ENCODE measurements at places on chromosomes 12 and 14.

GRCh38 chr14:38291681-38292467, 36.0 kb upstream of the CLEC14A start:
- DNase-seq: no peak

DNA sequence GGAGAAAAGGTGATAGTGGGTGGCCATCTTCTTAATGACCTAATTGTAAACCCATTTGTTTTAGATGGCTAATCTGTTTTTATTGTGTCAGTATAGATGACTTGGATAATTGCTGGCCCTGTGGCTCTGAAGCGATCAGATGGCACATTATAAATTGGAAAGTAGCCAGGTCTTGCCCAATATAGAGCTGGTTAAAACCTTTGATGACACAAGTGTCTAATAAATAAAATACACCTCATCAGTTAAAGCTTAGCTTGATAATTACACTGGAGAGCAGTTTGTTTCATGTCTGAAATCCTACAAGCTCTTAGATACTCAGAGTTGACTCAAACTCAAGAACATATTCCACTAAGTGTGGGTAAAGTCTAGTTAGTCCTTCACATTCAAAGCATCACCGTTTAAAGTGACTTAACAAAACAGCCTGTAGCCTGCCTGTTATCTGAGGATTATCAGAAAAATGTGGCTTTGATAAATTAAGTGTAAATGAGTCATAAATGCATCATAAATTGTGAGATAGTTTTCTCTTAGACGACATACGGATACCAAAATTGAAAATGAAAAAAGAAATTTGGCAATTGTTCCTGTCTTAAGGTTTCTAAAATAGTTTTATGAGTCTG, 280.9 kb downstream of the LRIG3 start:
- no peak for DNase-seq

GRCh38 chr12:104493496-104493895, 36.7 kb downstream of the CHST11 start:
- no peak for DNase-seq

DNA sequence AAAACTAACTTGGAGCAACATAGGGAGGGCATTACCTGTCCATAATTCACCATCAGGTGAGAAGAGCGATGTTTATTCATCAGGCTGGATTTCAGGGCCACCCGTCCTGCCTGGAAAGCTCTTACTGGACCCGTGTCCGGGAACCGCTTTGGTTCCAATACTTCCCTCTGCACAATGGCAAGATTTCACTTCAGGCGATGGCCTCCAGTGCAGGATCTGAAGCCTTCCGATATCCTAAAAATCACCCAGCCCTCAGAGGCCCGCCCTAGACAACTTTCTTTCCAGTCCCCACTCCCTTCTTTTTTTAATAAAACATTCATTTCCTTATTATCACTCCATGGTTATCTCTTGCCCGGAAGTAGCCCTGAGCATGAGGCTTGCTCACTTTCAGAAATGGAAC, 92.5 kb downstream of the BCL11B start:
- no peak for DNase-seq

- no peak for DNase-seq
Observed at GRCh38 chr14:94677213-94677612, 65.0 kb downstream of the SERPINA3 start.

GRCh38 chr12:100127766-100128511, 14.7 kb downstream of the BLTP3B start:
- peak; percentile 43 for DNase-seq

DNA sequence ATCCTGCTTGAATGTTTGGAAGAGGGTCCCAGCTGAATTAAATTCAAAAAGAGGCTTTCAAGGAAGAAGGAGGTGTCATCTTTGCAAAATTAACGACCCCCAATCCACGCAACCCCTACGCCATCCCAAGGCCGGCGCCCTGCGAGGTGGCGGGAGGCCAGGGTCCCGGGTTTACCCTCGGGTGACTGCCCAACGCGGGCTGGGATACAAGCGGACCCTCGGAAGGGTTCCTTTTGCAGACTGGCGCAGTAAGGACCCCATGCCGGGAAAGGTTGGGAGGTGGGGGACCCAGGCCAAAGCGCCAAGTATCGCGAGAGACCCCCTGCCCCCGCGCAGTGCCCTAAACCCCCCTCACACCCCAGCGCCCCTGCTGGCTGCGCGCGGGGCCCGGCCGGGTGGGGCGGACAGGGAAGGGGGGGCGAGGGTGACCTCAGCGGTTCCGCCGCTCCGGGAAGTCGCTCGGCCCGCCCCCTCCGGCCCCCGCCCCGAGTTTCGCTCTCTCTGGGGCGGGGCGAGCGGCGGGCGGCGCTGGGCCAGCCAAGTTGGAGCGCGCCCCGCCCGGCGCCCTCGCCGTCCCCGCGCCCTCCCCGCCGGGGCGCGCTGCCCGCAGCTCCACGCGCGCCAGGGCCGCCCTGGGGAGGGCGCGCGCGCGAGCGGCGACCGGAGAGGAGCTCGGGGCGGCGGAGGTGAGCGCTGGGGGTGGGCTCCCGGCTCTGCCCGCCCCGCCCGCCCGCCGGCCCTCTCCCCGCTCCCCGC, 708 bp upstream of the ZBTB42 start:
- no peak for DNase-seq

- no peak for DNase-seq
Observed at GRCh38 chr12:3869865-3870264, 3.3 kb downstream of the PARP11 start.

DNA sequence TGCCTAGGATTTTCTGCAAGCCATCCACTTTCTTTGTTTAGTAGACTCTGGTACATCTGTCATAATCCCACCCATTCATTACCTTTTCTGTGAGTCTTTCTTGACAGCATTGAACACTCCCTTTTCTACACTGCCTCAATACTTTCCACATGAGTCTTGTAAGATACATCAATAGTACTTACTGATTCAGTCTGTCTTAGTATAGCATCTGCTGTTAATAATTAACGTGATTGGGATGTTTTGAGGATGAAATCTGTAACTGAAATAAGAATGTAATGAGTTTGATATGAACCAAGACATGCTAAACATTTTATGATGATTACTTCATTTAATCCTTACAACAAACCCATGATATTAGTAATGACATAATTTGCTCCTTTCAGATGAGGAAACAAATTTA, 196.2 kb upstream of the FOXG1 start:
- no peak for DNase-seq

- peak; percentile 70 for DNase-seq
Observed at GRCh38 chr12:25830456-25830855, 128.0 kb upstream of the RASSF8 start.

GRCh38 chr12:112466011-112466422, 47.3 kb downstream of the PTPN11 start:
- no peak for DNase-seq

DNA sequence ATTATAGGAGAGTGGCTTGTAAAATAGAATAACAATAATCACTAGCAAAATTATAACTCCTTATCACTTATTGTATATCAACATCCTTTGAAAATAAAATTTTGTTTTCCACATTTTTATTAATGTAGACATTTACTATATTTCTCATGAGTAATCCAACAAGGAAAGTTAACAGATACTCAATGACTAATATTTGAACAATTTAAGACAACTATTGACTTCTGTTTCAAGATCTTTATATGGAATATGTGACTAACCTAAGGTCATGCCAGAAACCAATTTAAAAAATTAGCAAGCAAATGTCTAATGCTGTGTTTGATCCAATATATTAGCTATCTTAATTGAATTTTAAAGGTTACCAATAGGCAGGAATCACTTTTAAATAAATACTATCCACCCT, 638.5 kb upstream of the FLRT2 start:
- no peak for DNase-seq

GRCh38 chr14:34043627-34044372, 92.9 kb upstream of the EGLN3 start:
- DNase-seq: no peak

DNA sequence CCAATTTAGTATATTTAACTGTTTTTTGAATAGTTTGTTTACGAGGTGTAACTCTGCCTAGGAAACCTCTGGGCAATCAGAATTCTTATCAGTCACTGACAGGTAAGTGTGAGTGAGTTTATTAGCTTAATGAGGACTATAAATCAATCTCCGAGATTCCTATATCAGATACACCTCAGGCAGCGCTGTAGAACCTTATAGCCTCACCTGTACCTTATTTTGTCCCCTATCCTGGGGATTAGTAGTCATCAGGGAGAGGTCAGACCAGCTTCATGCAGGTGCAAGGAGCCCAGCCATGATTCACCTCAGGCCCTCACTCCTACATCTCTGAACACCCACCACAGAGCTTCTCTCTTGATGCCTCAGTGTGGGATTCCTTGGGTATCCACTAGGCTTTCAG, 256.0 kb downstream of the KTN1 start:
- DNase-seq: no peak

DNA sequence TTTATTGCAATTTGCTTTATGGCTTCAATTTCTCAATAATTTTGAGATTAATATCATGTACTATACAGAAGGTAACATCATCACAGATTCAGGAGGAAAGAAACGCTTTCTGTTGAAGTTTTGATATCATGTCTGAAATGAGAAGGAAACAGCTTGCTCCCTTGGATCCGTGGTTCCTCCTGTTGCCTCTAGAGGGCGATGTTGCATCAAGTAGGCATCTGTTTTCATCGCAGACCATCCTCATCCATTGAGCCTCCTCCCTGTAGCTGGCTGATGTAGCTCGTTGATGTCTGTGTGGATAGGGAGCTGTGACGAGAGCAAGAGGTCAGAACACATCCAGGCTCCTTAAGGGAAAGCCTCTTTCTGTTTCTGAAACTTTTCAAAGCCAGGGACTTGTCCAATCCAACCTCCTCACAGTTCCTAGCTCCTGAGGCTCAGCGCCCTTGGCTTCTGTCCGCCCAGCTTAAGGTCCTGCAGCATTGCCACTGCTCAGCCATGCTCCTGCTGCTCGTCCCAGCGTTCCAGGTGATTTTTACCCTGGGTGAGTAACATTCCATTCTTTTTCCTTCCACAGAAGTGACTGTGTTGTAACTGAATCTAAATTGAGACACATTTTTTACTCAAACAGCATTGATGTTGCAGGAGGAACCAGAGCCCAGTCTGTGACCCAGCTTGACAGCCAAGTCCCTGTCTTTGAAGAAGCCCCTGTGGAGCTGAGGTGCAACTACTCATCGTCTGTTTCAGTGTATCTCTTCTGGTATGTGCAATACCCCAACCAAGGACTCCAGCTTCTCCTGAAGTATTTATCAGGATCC, 304.8 kb upstream of the OR4E1 start:
- DNase-seq: no peak

GRCh38 chr12:53577941-53578352, 48.2 kb downstream of the ATF7 start:
- no peak for DNase-seq

GRCh38 chr12:2644683-2645405, 149.9 kb upstream of the FKBP4 start:
- DNase-seq: no peak

- DNase-seq: no peak
Observed at GRCh38 chr12:97359021-97359690, 103.4 kb upstream of the RMST start.

- no peak for DNase-seq
Observed at GRCh38 chr12:29072631-29073030, 76.4 kb upstream of the FAR2 start.

DNA sequence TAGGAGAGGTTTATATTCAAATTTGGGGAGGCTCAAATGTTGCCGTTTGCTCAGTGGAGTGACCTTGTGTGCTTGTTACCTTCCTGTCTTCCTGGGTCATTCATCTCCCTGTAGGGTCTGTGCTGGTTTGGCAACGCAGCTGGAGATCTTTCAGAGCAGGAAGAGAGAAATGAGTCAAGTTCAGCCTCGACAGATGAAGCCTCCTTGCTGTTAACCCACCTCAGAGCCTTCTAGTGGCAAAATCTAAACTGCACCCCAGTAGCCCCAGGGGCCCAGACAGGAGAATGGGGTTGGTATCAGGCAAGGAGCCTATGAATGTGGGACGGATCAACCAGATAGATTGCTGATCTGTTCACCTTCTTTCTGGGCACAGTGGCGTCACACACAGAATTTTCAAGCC, 999.3 kb downstream of the VRK1 start:
- no peak for DNase-seq

DNA sequence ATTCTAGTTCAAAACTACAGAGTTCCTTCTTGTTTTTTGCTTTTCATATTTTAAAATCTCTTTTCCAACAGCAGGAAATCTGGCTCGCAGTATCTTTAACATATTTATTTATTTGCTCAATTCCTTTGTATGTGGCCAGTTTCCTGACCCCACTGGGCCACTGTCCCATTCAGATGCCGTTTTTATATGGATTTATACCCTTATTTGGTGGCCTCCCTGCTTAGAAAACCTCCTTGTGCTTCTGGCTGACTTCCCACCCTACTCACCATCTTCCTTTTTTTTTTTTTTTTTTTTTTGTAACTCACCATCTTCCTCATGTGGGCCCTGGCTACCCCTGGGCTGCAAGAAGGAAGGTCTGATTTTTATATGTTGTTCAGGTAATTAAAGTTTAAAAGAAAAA, 53.9 kb downstream of the TTLL5 start:
- no peak for DNase-seq
